Activated naive CD4-positive, alpha-beta T cell (primary cell): ENCODE measurements at places on chromosomes 12 and 14.

DNA sequence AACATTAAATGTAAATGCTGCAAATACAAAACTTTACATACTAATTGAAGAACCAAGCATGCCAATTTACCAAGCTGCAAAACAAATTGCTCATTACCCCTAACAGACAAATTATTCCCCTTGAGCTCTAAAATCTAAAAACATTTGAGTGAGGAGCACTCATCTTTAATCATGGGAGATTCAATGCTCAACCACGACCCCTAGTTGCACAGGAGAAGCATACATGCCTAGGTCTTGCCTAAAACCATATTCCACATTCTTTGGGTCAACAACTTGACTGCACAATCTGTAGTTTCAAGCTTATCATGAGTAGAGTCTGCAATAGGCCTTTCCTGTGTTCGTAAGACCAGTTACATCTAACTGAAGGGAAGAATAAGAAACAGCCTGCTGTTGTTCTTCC lies 69.7 kb downstream of the MGAT4C start:
- no peak for DNase-seq

DNA sequence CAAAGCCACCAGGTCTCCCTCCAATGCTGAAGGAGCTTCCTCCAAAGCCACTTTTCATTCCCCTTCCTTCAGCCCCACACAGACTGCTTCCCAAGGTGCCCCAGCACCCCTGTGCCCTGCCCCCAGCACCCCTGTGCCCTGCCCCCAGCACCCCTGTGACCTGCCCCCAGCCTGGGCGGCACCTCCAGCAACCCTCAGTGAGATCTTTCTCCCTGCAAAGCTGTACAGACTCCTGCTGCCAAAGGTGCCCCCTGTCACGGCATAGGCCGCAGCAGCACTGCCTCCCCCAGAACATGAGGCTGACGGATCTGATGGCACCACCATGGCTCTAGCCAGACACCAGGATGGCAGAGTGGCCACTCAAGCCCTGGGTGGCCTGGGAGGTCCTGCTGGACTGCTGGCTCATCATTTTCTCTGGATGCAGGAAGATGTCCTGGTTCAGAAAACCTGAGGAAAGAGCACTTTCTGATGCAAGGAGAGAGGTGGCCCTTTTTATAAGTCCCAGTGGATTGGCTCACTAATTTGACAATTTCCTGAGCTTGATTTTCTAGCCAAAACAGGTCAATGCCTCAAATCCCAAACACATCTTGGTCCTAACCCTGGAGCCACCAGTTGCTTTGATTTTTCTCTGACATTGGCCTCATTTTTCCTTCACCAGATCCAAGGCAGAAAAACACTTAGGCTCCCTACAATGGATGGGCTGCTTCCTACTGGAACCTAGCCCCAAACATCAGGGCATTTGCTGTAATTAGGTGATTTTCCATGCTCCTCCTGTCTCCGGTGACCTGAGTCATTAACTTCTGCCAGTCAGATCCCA lies 32.7 kb upstream of the KRT77 start:
- DNase-seq = no peak

- DNase-seq = no peak
Observed at GRCh38 chr14:88189417-88190191, 133.5 kb downstream of the KCNK10 start.

DNA sequence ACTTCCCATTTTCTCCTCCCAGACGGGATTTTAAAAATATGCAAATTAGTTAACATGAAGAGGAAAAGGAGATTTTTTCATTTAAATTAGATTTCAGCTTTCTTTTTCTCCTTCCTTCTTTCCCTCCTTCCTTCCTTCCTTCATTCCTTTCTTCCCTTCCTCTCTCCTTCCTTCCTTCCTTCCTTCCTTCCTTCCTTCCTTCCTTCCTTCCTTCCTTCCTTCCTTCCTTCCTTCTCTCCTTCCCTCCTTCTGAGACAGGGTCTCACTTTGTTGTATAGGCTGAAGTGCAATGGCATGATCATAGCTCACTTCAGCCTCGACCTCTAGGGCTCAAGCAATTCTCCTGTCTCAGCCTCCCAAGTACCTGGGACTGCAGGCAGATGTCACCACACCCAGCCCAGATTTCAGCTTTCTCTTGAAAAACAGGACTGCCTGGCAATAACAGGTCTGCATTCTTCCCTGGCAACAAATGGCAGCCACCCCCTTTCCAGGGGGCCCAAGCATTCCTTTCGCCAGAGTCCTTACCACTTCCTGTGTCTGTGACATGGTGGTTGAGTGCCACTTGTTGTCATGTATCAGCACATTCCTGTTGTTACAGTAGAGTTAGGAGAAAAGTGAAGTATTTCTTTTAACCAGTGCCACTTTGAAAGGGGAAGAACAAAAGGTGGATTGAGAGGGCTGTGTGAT lies 119.1 kb downstream of the PTPN11 start:
- DNase-seq = no peak

DNA sequence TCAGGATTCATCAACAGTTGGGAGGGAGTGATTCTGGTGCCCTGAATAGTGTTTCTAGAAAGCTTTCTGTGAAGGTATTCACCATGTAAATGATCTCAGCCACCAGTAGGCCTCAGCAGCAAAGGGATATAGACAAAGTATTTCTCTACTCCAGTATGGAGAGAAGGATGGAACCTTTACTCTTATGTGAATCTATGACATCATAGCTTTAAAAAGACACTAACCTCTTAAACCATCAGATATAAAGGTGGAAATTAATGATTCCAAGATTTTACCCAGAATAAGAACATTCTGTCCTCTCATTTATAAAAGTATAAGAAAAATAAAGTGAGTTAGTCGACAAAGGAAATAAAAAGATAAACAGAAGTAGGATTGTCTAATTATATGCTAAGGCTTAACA lies 4.6 kb downstream of the GPR65 start:
- no peak for DNase-seq

GRCh38 chr12:19382111-19382526 lies 57.2 kb upstream of the AEBP2 start:
- no peak for DNase-seq

DNA sequence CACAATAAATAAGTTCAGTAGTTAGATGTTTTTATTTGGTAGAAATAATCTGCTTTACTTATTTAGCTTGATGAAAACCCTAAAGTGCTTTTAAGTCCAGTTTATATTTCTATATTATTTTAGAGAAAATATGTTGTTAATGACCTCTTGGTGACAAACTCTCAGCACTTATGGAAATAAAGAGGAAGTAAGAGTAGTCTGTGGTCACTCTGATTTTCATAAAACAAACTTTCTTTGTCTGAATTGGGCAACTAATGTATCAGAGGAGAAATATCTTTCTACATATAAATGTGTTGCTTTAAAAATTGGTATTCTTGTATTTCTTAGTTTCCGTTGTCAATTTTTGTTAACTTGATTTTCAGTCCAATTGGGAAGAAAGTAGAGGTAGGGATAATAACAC lies 878.9 kb upstream of the SEL1L start:
- no peak for DNase-seq

DNA sequence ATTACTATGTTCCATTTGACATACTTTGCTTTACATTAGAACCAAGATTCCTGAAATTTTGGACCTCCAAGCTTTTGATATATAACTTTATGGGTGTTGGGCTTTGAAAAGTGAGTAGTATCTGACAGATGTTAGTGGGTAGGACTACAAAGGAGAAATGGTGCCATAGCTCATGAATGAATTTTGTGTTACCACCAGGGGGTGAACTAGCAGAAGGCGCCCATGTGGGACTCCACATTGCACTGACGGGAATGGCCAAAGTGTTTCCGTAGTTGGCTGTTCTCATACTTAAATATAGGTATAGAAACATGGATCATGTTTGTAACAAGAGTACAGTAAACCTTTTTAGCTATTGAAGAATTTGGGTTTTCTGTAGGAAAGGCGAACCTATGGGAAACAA lies 337.5 kb downstream of the FLRT2 start:
- DNase-seq = no peak

- DNase-seq = no peak
Observed at GRCh38 chr12:29943683-29944082, 159.9 kb upstream of the TMTC1 start.

GRCh38 chr14:79275292-79275655 lies 936.0 kb downstream of the DIO2 start:
- no peak for DNase-seq

DNA sequence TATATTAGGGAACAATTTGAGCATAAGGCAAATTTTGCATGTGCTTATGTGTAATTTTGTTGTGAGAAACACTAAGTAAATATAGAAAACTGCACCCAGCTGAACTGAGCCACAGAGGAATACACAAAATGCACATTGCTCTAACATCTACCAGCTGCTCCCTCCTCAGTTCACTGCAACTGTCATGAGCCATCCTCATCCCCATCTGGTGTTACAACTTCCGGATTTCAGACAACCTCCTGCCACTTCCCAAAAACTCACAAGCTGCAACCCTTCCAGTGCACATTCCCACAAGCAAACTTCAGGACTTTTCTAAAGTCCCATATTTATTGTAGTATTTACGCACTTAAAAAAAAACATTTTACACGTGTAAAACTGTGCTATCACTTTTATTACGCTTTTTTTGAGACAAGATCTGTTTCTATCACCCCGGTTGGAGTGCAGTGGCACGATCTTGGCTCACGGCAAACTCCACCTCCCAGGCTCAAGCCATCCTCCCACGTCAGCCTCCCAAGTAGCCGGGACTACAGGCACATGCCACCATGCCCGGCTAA lies 169.1 kb upstream of the TBX3 start:
- no peak for DNase-seq

- DNase-seq = no peak
Observed at GRCh38 chr14:24381363-24382063, 13.5 kb downstream of the NFATC4 start.

- no peak for DNase-seq
Observed at GRCh38 chr14:38964630-38965029, 138.4 kb downstream of the SEC23A start.

DNA sequence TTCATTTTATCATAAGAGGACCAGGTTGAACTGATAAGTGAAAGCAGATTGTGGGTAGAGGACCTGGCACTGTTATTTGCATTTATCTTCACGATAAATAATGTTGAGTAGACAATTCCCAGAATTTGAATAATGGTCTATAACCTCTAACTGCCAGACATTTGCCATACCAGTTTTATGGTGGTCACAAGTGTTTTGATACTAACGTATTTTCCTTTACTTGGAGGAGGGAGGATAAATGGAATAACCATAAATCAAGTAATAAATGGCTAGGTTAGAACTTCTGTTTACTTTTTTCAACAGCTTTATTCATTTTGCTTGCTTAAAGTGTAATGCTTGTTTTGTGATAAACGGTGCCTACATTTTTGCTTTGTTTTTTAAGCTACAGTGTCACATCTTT lies 9.5 kb downstream of the PAX9 start:
- no peak for DNase-seq

- no peak for DNase-seq
Observed at GRCh38 chr12:100186071-100186470, 14.5 kb upstream of the ACTR6 start.

- DNase-seq = no peak
Observed at GRCh38 chr14:89444044-89444443, 27.0 kb upstream of the FOXN3 start.

DNA sequence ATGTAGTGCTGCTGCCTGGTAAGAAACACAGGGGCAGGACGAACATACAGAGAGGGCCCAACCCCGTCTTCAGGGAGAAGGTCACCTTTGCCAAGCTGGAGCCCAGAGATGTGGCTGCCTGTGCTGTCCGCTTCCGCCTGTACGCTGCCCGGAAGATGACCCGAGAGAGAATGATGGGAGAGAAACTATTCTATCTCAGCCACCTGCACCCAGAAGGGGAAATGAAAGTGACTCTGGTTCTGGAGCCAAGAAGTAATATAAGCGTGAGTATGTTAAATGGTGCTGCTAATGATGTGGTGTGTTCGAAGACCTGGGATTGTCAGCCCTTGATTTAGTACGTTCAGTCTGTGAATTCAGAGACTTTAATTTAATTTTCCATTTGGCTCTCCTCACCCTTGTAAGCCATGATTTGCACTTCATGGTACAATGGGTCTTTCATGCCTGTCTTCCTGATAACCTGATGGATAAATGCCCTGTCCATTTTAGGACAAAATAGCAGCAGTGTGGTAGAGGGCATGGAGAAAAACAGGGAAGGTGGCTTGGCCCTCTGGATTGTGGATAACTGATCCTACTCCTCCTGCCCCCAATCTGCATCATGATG lies 318.9 kb downstream of the SNAPC1 start:
- DNase-seq = no peak

- DNase-seq = no peak
Observed at GRCh38 chr12:97288531-97288930, 174.1 kb upstream of the RMST start.

DNA sequence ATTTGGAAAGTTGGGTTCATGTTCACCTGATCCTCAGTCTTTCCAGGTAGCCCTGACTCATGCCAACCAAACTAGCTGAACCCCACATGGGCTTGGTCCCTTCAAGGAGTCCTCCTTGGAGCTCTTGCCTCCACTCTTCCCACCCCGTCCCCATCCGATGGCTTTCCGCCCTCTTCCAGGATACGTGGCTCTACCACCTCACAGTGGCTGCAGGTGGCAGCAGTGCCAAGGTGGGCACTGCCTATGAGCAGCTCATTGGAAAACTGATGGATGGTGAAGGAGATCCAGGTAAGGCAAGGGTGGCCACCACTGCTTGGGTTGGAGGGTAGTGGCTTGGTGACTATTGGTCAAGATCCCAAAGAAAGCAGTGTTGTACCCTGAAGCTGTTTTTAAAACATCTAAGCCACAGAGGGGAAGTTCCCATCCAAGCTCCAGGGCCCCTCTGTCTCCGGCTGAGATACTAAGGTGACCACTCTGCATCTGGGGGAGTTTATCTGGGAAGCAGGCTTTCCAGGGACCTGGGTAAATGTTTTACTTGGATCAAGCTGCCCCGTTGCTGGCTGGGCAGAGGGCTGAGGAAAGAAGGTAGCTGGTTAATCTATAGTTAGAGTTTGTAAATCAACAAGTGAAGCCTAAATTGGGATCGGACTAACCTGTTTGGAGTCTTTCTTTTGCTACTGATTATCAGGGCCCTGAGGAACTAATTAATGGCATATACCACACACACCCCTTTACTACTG lies 23.7 kb downstream of the PIGH start:
- DNase-seq = no peak

GRCh38 chr12:64714551-64714968 lies 44.6 kb downstream of the GNS start:
- DNase-seq = no peak

GRCh38 chr14:80780500-80780899 lies 161.0 kb downstream of the CEP128 start:
- DNase-seq = no peak

GRCh38 chr12:89574736-89575208 lies 48.9 kb upstream of the POC1B start:
- DNase-seq = no peak

GRCh38 chr12:48933664-48934311 lies 8.5 kb upstream of the FKBP11 start:
- no peak for DNase-seq
